ENCODE measurements at places on chromosomes 13 and 19. TPM values are rescaled to one million over a fixed set of nuclear protein-coding genes. Genes with fewer than 3 reads are reported as not detected.

GRCh38 chr13:99051768-99052455 lies 74.0 kb upstream of the DOCK9 start:
- DNase-seq, result no peak
- H3K27ac ChIP-seq, result peak overlapping the region; percentile 77
- peak overlapping the region; percentile 55 for H3K4me3 ChIP-seq
- H3K4me1 ChIP-seq, result peaks cover 71% of the 10 kb centered on the region
- H3K36me3 ChIP-seq, result peaks cover 12% of the 10 kb centered on the region

DNA sequence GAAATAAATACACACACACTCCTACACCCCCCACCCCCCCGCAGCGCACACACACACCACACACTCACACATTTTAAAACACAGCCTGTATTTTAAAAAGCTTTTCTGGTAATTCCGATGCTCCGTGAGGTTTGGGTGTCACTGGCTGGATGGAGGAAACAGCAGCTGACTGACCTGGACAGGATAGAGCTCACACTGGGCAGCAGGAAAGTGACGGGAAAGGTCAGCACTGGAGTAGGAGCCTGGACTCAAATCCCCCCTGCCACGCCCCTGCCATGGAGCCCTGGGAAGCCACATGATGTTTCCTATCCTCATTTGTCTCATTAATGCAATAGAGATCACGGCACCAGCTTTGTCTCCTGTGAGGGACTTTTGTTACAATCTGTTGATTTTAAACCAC lies 49.3 kb upstream of the STARD13 start:
- no peaks in the 10 kb centered on the region for H3K27me3 ChIP-seq
- H3K36me3 ChIP-seq, result no peaks in the 10 kb centered on the region
- no peak overlapping the region for H3K4me3 ChIP-seq
- no peak overlapping the region for H3K27ac ChIP-seq

DNA sequence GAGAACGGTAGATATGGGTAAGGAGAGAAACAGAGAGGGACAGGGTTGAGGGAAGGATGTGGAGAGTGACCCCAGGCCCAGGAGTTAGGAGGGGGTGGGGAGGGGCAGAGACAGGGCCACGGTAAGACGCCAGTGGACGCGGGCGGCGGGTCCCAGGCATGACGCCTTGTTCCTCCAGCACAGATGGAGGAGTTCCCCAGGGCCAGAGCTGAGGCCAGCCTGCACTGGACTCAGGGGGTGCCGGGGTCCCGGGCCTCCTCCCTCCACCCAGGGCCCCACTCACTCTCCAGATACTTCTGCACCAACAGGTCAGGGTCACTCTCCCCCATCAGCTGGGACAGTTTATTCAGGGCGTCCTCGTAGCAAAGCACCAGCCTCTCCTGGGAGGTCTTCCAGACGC lies 22.0 kb upstream of the EMP3 start:
- H3K27ac ChIP-seq, result no peak overlapping the region
- no peak for DNase-seq
- no peaks in the 10 kb centered on the region for H3K4me1 ChIP-seq

DNA sequence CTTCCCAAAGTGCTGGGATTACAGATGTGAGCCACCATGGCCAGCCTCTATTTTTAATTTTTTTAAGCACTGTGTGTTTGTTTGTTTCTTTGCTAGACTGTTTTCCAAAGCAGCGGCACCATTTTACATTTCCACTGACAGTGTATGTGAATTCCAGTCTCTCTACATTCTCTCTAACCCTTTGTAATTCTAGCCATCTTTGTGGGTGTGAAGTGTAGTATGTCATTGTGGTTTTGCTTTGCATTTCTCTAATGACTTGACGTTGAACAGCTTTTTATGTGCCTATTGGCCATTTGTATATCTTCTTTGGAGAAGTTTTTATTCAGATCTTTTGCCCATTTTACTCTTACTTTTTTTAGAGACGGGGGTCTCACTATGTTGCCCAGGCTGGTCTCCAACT lies 11.6 kb downstream of the PNPLA6 start:
- no peaks in the 10 kb centered on the region for H3K27me3 ChIP-seq
- no peak for DNase-seq
- peaks cover 13% of the 10 kb centered on the region for H3K4me1 ChIP-seq
- H3K36me3 ChIP-seq, result peaks cover 42% of the 10 kb centered on the region
- H3K27ac ChIP-seq, result no peak overlapping the region

GRCh38 chr19:17753976-17754375 lies 2.7 kb downstream of the FCHO1 start:
- H3K27ac ChIP-seq, result no peak overlapping the region
- peaks cover 42% of the 10 kb centered on the region for H3K4me1 ChIP-seq
- H3K27me3 ChIP-seq, result no peaks in the 10 kb centered on the region
- peaks cover 56% of the 10 kb centered on the region for H3K36me3 ChIP-seq
- DNase-seq, result no peak
- no peak overlapping the region for H3K4me3 ChIP-seq

DNA sequence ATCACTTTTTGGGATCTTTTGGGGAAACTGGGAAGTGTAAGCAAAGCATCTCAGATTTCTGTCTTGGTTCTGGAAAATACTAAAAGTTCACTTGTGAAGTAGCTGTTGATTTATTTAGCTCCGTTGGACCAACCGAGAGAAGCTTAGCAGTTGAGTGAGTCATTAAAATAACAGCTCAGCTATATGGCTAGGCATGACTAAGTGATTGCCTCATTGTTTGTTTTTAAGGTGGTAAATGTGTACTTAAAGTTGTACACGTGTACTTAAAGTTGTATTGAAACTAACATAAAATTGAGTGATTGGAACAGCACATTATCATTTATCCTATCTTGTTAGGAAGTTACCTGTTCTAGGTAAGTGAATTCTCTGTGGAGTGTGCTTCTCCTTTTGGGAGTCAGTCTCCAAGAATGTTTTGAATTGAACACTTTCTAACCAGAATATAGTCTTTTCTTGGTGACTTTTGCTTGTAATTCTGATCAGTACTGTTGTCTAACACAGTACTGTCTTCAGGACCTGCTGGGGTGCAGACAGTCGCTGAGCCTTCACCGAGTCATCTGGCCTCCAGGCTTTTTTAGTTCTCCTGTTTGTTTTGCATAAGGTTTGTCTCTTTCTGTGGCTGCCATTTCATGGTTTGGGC lies 2.9 kb upstream of the DCUN1D2 start:
- H3K27me3 ChIP-seq, result no peaks in the 10 kb centered on the region
- peak overlapping the region; percentile 44 for H3K27ac ChIP-seq
- peaks cover 45% of the 10 kb centered on the region for H3K4me1 ChIP-seq
- no peak for DNase-seq
- H3K36me3 ChIP-seq, result peaks cover 44% of the 10 kb centered on the region

DNA sequence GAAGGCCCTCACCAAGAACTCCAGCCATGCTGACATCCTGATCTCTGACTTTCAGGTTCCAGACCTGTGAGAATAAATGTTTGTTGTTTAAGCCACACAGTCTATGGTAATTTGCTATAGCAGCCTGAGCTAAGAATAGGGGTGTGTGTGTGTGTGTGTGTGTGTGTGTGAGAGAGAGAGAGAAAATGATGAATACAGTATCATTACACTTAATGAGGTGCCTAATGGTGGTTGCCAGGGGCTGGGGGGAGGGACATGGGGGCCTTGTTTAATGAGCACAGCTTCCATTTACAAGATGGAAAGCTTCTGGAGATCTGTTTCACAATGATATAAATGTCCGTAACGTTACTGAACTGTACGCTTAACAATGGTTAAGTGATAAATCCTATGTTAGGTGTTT lies 53.8 kb upstream of the LATS2 start:
- no peak overlapping the region for H3K4me3 ChIP-seq
- no peaks in the 10 kb centered on the region for H3K36me3 ChIP-seq
- no peak overlapping the region for H3K27ac ChIP-seq
- no peak for DNase-seq

GRCh38 chr13:91724591-91724990 lies 326.2 kb downstream of the GPC5 start:
- H3K4me3 ChIP-seq, result no peak overlapping the region
- H3K36me3 ChIP-seq, result no peaks in the 10 kb centered on the region
- H3K27me3 ChIP-seq, result peaks cover 4% of the 10 kb centered on the region
- no peak for DNase-seq
- H3K27ac ChIP-seq, result no peak overlapping the region

DNA sequence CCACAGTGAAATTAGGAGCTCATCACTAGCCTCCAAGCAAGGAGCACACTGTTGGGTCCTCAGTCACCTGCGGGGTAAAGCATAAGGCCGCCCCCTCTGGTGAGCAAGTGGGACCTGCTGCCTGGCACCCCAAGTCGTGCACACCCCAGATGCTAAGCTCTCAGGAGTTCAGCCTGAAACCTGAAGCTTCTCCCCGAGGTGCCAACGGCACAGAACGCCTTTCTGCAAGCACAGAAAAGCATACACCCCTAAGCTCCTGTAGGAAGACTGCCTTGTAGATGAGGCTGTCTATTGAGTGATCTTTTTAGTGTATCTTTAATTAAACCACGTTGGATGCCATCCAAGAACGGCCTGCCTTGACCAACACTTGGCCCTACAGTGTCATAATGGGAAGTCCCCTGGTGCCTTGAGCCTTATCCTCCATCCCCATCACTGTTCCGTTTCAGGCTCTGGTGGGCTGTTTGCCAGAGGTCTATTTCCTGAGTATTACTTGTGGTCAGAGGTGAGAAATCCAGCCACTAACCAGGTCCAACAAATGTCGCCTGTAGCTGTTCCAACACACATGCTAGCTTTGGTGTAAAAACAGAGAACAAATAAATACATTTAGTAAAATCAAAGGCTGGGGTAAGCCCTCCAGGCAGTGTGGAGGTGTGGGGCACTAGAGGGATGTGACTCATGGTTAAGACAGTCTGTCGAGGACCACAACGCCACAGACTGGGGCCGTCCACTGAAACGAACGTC lies 44.8 kb downstream of the C13orf42 start:
- H3K36me3 ChIP-seq, result no peaks in the 10 kb centered on the region
- no peak for DNase-seq
- peaks cover 27% of the 10 kb centered on the region for H3K4me1 ChIP-seq
- H3K27ac ChIP-seq, result no peak overlapping the region

GRCh38 chr19:51594774-51595109 lies 23.7 kb downstream of the ZNF175 start:
- H3K4me3 ChIP-seq, result peak overlapping the region; percentile 89
- H3K36me3 ChIP-seq, result peaks cover 2% of the 10 kb centered on the region
- H3K27me3 ChIP-seq, result peaks cover 6% of the 10 kb centered on the region
- peak overlapping the region; percentile 80 for H3K27ac ChIP-seq

- no peak for DNase-seq
- peaks cover 57% of the 10 kb centered on the region for H3K36me3 ChIP-seq
- peaks cover 23% of the 10 kb centered on the region for H3K4me1 ChIP-seq
- H3K4me3 ChIP-seq, result no peak overlapping the region
- H3K27me3 ChIP-seq, result no peaks in the 10 kb centered on the region
These were observed 8.2 kb downstream of the PHF11 start for GRCh38 chr13:49503951-49504350.

GRCh38 chr13:93709506-93710244 lies 483.1 kb downstream of the GPC6 start:
- no peak overlapping the region for H3K4me3 ChIP-seq
- no peaks in the 10 kb centered on the region for H3K27me3 ChIP-seq
- DNase-seq, result no peak

DNA sequence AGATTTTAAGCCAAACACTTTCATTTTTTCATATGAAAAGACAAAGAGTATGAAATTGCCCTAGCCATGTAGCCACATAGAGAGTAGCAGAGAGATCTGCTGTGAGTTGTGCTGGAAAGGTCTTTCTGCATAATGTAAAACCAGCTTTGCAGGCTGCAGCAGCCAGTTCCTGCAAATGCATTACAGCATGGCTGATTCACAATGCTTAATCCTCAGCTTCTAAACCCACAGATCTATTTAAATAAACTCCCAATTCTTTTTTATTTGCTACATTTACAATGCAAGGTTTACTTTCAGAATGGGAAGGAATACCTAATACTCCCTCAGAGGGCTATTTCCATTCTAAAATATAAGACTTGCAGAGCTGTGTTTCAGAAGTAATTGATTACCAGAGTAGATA lies 185.6 kb upstream of the STARD13 start:
- H3K4me1 ChIP-seq, result no peaks in the 10 kb centered on the region
- no peak for DNase-seq
- no peaks in the 10 kb centered on the region for H3K27me3 ChIP-seq
- no peak overlapping the region for H3K4me3 ChIP-seq

GRCh38 chr13:92315265-92315664 lies 911.3 kb upstream of the GPC6 start:
- no peak overlapping the region for H3K27ac ChIP-seq
- no peaks in the 10 kb centered on the region for H3K4me1 ChIP-seq
- no peaks in the 10 kb centered on the region for H3K36me3 ChIP-seq
- no peak overlapping the region for H3K4me3 ChIP-seq

- peaks cover 55% of the 10 kb centered on the region for H3K36me3 ChIP-seq
- H3K4me3 ChIP-seq, result no peak overlapping the region
- H3K4me1 ChIP-seq, result peaks cover 22% of the 10 kb centered on the region
- DNase-seq, result no peak
- H3K27me3 ChIP-seq, result no peaks in the 10 kb centered on the region
These were observed 35.0 kb downstream of the MYO9B start for GRCh38 chr19:17110599-17110966.

DNA sequence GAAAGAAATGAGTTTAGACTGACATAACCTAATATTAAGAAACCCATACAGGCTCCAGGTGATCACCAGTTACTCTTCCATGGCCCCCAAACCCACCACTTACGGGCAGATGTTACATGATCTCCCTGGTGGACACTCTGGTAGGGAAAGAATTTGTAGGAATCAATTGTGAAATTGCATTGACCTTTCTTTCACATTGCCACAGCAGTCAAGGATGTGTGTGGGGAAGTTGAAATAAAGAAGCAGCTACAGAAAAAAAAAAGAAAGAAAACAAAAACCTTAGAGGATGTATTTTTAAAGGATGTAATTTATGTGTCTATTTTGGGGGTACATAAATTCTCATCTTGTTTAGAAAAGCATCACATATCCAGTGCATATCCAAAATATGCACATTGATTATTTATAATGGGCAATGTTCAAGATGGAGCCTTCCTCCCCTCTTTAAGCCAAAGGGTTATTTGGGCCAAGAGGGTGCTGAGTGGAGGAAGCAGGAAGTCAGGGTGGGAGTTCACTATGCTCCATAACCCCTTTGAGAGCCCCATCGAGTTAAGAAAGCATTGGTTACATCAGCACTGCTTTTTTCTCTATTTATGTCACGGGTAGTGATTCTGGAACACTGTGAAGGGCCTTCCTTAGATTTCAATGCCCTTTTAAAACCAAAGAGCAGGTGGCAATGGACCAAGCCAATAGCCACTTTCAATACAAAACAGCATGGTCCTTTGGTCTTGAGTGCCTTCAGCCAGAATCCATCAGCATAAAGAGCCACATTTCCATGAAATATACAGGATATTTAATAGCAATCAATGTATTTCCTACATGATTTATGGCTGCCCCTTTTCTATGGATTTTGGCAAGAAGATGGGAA lies 169.6 kb downstream of the LACC1 start:
- no peak for DNase-seq
- H3K27ac ChIP-seq, result no peak overlapping the region
- H3K27me3 ChIP-seq, result peaks cover 19% of the 10 kb centered on the region
- no peak overlapping the region for H3K4me3 ChIP-seq
- H3K4me1 ChIP-seq, result no peaks in the 10 kb centered on the region
- no peaks in the 10 kb centered on the region for H3K36me3 ChIP-seq

GRCh38 chr13:77335543-77335942 lies 8.6 kb upstream of the MYCBP2 start:
- peaks cover 4% of the 10 kb centered on the region for H3K27me3 ChIP-seq
- H3K27ac ChIP-seq, result no peak overlapping the region
- DNase-seq, result no peak
- H3K4me3 ChIP-seq, result no peak overlapping the region
- H3K4me1 ChIP-seq, result peaks cover 19% of the 10 kb centered on the region
- H3K36me3 ChIP-seq, result no peaks in the 10 kb centered on the region

The CADM4 gene
- 0.39 TPM for total RNA-seq

The COX7A1 gene
- total RNA-seq, result not detected

The MISP gene
- not detected for total RNA-seq

The MVB12A gene
- total RNA-seq, result 43.2 TPM

The ZNF155 gene
- total RNA-seq, result 4.7 TPM

The PTPRH gene
- total RNA-seq, result not detected

The ZNF181 gene
- total RNA-seq, result 3.4 TPM

The LAIR1 gene
- total RNA-seq, result 10.8 TPM

The FOXA3 gene
- 0.60 TPM for total RNA-seq

The ZNF442 gene
- total RNA-seq, result 1.2 TPM

The ZNF749 gene
- 21.5 TPM for total RNA-seq

The C2CD4C gene
- total RNA-seq, result 0.23 TPM

All from activated T-helper 2 cell treated with anti-CD3 and anti-CD28 coated beads, Interferon-gamma antibody, Interleukin-2, Interleukin-4, amounts not matched to agents 10 μg/mL and 5 μg/mL and 100 μg/mL, durations not matched to agents 14 hours and 24 hours and 36 hours (primary cell).